Stimulated activated CD4-positive, alpha-beta T cell treated with anti-CD3 and anti-CD28 coated beads, TNF-alpha, amount 100 ng/mL, for 1 hour (primary cell): ENCODE measurements at places on chromosomes 3 and 15.

DNA sequence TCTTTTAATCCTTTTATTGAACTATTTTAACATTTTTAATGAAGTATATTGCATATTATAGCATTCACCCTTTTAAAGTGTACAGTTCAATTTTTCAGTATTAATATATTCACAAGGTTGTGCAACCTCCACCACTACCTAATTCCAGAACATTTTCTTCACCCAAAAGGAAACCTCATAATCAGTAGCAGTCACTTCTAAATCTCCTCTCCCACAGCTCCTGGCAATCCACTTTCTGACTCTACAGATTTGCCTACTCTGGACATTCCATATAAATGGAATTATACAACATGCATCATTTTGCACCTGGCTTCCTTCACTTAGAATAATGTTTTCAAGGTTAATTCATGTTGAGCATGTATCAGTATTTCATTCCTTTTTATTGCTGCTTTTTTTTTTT, 55.0 kb upstream of the HRH1 start:
- DNase-seq: no peak

DNA sequence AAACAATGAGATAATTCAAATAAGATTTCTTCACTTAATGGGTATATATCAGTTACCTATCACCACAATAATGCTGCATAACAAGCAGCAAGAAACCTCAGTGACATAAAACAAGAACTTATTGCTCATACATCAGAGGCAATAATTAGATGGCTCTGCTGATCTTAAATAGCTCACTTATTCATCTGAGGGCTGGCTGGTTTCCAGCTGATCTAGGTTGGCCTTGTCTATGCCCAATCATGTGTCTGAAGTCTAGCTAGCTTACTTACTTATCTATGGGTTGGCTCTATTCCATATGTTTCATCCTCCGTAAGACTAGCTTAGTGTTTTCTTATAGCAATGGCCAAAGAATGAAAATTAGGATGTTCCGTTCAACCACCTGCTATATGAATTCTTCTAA, 109.4 kb upstream of the AGTR1 start:
- DNase-seq: no peak

DNA sequence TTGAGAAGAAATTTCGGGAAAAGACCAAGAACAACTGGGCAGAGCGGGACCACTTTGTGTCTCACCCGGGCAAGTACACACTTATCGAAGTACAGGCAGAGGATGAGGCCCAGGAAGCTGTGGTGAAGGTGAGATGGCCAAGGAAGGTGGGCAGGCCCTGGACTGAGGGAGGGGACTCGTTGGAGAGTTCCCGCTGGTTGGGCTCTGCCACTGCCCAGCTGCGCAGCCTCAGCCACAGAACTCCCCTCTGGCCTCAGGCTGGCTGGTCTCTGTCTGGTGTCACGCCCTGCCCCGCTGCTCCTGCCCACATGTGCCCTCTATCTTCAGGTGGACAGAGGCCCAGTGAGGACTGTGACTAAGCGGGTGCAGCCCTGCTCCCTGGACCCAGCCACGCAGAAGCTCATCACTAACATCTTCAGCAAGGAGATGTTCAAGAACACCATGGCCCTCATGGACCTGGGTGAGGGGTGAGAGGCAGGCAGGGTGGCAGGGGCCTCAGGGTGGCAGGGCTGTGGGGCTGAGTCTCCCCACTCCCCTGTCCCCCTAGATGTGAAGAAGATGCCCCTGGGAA, 2.4 kb downstream of the PARP3 start:
- no peak for DNase-seq

- DNase-seq: no peak
Measured at GRCh38 chr3:97432914-97433313, 331.6 kb upstream of the ARL6 start.

GRCh38 chr3:137835096-137835495, 71.0 kb downstream of the SOX14 start:
- DNase-seq: no peak

DNA sequence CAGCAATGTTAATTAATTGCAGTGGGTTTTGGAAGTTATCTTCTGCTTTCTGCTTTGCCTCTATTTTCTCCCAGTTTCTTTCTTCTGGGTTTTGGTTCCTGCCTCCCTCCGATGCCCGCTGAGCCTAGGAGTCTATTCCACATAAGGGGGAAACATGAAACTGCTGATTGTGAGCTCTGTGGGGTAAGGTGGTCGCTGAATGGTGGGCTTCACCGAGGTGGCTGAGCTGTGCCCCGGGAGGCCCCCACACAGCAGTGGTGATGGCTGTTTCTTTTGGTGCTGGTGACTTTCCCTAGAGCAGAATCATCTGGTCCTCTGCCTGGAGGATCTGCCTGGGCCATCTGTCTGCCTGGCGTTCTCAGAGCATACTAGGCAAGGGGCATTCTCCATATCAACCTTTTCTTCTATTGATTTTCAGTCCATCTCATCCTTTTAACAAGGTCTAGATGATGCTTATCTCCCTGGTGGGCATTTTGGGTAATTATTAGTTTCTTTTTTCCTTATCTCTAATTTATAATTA, 68.8 kb upstream of the ATP2B2 start:
- no peak for DNase-seq

- no peak for DNase-seq
Measured at GRCh38 chr3:105493305-105493892, 126.7 kb downstream of the ALCAM start.

DNA sequence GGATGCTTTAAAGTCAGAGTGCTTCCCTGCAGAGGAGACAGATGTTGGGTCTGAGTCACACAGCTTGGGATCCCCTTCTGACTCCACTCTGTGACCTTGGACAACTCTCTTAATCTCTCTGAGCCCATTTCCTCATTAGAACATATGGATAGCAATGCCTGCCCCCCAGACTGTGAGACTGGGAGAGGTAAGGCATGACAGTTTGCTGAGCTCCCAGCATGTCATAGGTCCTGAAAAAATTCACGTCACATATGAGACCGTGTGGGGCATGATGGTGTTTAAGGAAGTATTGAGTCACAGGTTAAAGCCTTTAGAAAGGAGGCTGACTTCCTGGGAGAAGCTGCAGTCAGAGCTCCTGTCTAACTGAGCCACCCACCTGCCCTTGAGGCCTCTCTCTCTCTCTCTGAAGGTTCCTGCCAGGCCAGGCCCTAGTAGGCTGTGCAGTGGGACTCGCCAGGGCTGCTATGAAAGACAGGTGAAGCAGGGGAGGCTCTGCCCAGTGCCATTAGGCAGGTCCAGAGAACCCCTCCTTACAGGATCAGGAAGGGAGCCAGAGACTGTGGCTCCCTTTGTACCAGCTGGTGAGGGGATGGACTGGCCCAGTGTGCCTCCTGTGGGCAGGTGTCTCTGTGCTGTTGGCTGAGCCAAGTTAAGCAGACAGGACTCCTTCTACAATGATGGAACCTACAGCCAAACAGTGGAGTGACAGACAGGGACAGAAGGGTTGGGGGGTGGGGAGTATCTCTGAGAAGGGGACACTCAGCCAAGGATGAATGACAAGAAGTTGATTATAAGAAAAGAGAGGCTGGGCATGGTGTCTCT, 19.5 kb upstream of the DOCK3 start:
- DNase-seq: no peak

GRCh38 chr15:82968066-82968465, 15.5 kb upstream of the HOMER2 start:
- no peak for DNase-seq

DNA sequence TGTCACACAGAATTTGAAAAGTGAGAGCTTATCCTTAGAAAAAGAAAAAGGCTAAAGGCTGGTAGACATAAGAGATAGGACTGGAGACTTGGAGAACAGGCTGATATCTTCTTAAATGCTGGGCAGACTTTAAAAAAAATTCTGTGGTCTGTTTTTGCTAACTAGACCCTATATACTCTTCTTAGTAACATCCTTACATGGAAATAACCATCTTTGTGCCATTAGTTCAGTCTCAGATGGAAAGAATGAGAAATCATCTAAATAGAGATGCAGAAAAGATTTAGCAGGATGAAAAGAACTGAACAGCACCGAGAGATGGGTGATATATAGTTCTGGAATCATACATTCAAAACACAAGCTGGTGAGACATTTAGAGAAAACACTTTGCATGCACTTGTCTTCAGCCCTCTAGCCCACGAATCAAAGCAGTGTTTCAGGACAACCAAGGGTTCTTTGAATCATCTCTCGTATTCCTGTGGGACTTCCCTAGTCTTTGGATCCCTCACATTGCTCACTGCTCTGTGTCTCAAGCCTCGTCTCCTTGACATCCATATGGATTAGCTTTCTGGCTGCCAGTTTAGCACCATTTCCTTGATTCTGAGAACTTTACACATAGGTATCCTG, 93.0 kb upstream of the LYSMD4 start:
- no peak for DNase-seq

DNA sequence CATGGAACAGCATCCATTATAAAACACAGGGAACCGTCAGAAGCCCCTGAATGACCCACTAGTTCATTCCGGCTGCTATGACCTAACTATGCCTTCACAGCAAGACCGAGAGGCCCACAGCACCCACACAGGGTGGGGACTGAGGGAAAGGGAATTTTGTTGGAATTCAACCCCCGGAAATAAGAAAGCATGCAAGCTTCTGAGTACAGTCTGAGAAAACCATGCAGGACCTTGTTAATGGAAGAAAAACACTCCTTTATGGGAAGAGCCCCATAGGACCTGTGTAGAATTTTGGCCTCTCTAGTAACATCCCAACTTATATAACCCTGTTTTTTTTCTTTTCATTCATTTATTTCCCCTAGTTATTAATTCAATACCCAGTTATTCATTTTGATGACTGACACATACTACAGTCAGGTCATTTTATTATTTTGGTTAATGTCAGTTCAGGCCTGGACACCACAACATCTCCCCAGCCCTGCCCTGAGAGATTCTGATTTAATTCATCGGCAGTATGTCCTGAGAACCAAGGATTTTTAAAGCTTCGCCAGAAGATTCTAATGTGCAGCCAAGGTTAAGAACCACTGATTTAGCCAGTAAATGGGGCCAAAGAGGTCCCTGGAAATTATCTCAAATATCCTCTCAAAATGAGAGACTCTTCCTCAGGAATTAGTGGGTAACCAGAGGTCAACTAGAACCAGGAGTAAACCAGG, 231.6 kb upstream of the GOLGA6L4 start:
- no peak for DNase-seq

DNA sequence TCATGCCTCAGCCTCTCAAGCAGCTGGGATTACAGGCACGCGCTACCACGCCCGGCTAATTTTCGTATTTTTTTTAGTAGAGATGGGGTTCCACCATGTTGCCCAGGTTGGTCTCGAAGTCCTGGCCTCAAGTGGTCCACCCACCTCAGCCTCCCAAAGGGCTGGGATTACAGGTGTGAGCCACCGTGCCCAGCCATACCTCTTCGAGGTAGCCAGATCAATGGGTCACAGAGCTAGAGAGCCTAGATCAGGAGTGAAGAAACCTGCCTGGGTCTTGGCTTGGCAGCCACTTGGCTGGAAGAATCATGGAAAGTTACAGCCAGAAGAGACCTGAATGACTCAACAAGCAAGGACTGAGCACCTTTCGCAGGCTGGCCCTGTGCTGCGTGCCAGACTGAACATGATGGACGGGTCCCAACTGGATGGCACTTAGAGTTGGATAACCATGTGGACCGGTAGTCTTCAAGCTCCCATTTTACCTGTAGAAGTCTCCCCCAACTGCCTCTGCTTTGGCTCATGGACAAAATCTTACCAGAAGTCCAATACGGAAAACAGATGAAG, 29.7 kb downstream of the GNB5 start:
- DNase-seq: no peak

DNA sequence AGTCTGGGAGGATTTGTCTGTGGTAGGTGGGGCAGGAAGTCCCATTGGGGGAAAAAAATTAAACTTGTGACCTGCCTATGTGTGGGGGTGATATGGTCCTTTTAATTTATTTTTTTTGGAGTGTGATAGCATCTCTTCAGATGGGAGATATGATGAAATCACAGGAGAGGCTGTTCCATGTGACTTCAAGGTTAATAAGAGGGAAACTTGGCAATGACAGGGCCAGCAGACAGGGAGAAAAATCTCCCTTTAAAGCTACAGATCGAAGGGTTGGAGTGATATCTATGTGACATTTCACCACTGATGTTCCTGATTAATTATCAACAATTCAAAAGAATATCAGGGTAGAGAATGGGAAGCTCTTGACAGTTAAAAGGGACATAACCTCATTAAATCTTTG, 886.9 kb downstream of the TUSC7 start:
- DNase-seq: no peak

DNA sequence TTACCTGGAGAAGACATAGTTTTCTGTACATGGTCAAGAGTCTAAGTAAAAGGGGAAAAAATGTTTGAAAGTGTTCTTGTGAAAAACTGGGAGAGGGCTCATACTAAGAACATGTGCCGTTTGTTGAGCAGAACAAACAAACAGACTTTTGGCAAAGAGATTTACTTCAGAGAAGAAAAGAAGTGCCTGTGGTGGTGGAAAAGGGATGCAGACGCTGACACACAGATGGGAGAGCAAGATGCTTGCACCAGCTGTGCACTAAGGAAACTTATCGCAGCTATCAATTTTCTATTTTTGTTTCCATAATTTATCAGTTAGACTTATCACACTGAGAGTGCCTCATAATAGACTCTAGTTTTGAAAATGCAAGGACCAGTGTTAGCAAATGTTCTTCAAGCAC, 259.6 kb upstream of the PDZRN3 start:
- DNase-seq: no peak

- no peak for DNase-seq
Measured at GRCh38 chr15:75666823-75667501, 19.2 kb downstream of the SNX33 start.

GRCh38 chr15:67180514-67181191, 73.8 kb downstream of the AAGAB start:
- DNase-seq: no peak

- no peak for DNase-seq
Measured at GRCh38 chr3:39094851-39095677, 12.4 kb downstream of the GORASP1 start.

DNA sequence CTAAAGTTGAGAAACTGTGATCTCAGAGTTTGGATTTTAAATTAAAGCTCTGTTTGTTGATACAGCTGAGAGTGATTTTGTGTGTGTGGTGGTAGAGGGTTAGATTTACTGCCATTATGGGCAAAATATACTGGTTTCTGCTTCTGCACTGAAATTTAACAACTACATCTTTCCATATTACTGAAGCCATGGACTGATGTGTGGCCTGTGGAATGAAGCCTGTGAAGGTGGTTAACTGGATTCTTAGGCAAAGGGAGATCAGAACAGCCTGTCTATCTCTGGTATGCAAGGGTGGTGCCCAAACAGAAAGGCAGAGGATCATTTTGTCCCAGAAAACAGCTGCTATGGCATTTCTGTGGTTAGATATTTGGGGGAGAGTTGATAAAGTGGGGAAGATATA, 297.3 kb upstream of the THBS1 start:
- no peak for DNase-seq

DNA sequence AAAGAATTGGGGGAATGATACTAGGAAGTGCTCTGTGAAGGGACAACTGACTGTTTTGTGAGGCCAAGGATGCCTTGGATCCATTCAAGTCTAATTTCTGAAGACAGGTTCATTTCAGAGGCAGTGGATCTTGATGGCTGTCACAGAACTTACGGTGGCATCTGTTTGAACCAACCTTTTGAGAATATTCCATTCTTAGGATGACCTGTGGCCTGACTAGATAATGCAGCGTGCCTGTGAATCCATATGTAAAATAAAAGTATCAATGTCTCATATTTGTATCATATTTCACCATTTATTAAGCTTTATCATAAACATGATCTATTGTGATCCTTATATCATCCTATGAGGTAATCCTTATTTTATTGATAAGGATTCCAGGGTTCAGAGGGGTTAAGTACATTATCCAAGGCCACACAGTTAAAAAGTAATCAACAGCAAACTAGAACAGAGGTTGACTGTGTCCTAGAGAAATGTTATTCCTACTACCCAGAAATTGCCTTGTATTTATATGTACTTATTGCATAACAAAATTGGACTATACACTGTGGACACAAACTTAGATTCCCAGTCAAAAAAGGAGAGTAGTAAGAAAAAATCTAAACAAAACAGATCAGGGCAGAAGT, 34.3 kb downstream of the IL1RAP start:
- DNase-seq: no peak
